ENCODE measurements at places on chromosomes 11 and 22.

GRCh38 chr11:124656774-124657630 lies 16.5 kb downstream of the SIAE start:
- no peak for DNase-seq

GRCh38 chr11:3835751-3836150 lies 5.0 kb downstream of the RHOG start:
- DNase-seq: no peak

DNA sequence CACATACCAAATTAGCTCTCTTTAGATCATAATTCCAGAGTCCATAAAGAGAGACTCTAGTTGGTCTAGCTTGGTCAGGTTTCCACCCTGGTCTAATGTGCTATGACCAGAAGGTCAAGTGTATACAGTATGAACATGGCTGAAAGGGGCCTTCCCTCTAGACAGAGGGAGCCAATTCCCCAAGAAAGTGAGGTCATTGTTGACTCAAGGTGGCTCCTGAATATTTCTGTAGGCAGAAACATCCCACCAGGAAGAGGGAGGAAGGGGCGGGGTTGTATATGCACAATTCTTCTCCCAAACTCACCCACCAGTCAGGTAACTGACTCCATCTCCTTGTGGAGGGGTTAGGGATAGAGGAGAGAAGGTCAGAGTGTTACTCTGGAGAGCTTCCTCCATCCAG lies 281.8 kb upstream of the PLET1 start:
- DNase-seq: no peak

GRCh38 chr22:39514373-39514973 lies 5.9 kb upstream of the ATF4 start:
- no peak for DNase-seq

DNA sequence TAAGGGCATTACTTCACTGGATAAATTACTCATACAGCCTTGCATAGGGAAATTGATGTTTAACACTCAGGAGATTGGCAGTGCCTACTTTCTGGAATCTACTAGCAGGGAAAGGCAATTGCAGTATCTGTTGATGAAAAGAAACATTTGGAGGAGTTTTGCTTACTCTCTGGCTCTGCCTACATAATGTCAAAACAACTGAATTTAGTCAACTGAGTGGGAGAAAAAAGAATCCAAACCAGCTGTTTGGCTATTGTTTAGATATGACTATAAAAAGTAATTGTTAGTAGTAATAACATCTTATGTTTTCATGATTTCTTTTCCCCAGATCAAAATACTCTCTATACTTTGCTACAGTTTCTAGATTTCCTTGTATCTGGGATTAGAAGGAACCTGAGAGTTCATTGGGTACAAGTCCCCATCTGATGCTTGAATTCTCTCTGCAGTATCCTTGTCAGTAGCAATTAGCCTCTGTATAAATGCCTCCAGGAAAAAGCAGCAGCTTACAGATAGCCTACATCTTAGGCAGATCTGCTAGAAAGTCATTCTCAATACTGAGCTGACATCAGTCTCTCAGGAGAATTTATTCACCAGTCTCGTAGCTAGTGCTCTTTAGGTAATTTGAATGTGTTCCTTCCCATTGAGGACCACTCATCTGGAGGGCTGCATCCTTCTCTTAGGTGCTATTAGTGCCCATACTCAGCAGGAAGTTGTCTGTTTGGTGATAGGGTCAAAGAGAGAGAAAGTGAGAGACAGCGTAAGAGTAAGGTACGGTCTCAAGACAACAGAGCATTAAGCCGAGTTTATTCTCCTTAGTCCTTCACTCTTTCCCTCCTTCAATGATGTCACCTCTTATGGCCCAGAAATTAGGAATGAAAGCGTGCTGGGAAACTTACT lies 185.9 kb upstream of the CCDC90B start:
- DNase-seq: no peak

- DNase-seq: no peak
These were observed 11.0 kb upstream of the CATSPER1 start for GRCh38 chr11:66037327-66037726.

DNA sequence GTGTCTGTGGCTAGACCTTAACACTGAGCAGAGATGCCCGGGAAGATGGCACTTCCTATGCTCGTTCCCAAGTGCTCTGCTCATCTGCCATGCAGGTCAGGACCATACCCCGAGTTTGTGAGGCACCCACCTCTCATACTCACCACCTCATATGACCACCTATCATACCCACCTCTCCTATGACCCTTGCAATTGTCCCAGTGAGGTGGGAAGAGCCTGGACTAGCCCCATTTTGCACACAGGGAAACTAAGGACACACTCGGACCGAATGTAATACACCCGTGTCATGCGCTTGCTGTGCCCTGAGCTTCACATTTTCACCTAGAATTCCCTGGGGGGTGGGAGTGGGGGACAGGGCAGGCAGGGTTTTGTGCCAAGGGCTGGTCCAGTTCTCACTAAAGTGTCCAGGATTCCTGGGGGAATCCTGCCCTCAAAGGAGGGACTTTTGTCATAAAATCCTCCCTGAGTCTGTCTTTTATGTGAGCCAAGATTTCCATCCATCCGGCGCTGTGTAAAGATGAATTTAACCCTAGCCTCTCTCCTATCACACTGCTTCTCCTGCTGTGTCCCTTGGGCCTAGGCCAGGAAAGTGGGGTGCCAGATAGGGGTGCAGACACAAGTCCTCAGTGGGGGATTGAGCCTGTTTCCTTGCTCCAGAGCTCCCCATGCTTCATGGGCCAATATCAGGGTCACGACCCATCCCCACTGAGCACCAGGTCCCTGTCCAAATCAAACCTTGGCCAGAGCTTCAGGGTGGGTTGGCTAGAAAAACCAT lies 20.0 kb downstream of the TPBGL start:
- no peak for DNase-seq

GRCh38 chr11:74453373-74453975 lies 13.9 kb downstream of the KCNE3 start:
- DNase-seq: peak; percentile 14

- no peak for DNase-seq
These were observed 707.5 kb upstream of the LUZP2 start for GRCh38 chr11:23789200-23789853.

- no peak for DNase-seq
These were observed 17.2 kb downstream of the LINC01488 start for GRCh38 chr11:69498614-69499175.

DNA sequence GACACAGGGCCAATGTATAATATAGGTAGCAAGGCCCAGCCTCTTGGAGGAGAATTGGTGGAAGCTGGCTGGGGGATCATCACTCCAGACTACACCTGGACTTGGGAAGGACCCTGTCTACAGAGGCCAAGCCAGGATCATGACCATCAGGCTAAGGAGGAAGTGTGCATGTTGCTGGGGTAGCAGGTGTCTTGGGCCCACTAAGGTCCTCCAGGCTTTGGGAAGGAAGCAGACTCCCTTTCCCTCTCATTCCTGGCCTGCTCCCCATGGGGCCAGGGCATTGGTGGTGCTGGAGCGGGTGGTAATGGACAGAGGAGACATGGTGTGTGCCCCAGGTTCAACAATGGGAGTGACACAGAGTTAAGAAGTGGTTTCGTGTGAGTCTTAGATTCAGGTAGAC lies 16.0 kb upstream of the TUB start:
- no peak for DNase-seq

- DNase-seq: no peak
These were observed 30.0 kb upstream of the ME3 start for GRCh38 chr11:86702220-86702983.

DNA sequence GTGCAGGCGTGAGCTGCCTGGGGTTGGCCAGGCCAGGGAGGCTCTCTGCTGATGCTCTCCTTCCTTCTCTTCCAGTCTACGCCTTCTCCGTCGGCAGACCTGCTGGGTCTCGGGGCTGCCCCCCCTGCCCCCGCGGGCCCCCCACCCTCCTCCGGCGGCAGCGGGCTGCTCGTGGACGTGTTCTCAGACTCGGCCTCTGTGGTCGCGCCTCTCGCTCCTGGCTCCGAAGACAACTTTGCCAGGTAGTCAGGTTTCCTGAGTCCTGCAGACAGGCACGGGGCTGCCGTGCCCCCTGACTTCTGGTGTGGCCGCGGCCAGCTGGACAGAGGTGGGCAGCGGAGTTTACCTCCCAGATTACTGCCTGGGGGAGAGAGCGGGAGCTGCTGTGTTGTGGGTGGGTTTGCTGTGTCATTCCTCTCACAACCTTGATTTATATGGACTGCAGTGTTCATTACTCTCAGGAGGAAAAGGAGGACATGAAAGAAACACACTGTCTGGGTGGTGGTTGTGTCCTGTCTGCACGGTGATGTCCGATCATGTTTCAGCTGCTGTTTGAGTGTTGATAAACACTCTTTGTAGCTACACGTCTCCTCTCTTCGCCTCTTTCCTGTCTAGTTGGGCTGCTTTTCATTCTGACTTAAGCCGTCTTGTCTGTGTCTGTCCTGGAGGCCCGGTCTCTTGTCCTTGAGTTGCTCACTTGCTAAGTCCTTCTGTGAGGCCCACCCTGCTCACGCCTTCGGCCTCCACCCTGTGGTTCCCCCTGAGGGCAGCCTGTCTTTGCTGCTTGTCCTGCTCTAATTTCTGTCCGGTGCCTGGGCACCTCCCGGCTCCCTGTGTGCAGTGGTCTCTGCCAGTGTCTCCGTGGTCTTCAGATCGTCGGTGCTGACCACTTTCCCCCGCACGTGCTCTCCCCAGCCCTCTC lies 35.9 kb downstream of the MUC6 start:
- no peak for DNase-seq

DNA sequence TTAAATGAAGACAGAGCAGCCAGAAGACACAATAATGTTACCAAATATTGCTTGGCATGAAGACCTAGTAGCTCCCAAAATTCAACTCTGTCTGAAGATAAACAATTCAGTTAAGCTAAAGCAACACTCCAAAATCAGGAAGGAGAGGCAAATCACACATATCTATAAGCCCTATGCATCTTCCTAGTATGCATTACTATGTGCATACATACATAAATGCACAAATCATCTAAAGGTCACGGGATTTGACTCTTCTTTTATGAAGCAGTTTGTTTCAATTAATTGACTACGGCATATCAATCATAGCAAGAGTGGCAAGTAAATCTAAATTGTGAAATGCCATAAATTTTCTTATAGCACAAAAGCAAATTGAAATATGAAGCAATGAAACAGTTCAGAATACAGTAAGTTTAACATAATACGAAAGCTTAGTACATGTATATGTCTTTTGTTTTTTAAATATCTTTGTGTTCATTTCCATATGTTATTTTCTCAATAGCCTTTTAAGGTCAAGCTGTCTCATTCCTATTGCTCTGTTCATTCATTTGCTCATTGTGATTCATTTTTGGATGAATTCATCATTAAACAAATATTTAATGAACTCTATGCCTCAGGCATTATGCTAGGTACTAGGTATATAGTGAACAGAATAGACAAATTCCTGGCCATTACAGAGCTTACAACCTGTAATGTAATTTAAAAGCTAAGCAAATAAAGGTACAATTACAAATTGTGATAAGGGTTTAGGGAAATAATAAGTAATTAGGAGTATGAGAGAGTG lies 540.5 kb downstream of the DLG2 start:
- DNase-seq: no peak

GRCh38 chr11:99432677-99433076 lies 411.9 kb downstream of the CNTN5 start:
- DNase-seq: no peak

GRCh38 chr11:33065445-33066178 lies 26.2 kb downstream of the TCP11L1 start:
- DNase-seq: peak; percentile 55

- DNase-seq: no peak
These were observed 99.0 kb downstream of the NECTIN1 start for GRCh38 chr11:119629834-119630624.

DNA sequence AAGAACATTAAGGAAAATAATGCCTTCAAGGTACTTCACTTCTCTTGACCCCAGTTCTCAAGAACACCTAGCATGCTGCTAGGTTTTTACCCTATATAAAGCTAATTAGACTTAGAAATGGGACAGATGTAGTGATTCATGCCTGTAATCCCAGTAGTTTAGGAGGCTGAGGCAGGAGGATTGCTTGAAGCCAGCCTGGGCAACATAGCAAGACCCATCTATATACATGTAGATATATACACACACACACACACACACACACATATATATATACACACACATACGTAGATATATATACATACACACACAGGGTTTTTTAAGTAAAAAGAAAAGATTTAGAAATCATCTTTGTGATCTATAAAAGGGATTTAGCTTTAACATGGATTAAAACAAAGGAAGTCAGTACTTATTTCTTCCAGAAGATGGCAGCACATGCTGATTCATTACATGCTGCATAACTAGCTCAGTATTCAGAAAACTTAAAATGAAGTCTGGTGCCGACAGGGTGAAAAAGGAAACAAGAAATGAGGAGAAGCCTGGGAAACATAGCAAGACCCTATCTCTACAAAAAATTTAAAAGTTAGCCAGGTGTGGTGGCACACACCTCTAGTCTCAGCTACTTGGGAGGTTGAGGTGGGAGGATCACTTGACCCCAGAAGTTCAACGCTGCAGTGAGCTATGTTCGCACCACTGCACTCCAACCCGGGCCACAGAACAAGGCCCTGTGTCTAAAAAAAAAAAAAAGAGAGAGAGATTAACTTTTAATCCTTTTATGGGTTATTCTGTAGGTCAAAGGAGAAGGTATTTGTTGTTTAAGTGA lies 28.5 kb upstream of the RBX1 start:
- no peak for DNase-seq

GRCh38 chr11:19677381-19678080 lies 35.1 kb upstream of the NAV2 start:
- no peak for DNase-seq

GRCh38 chr11:115500547-115501501 lies 3.4 kb downstream of the CADM1 start:
- DNase-seq: no peak

- no peak for DNase-seq
These were observed 289.9 kb downstream of the GUCY1A2 start for GRCh38 chr11:106728379-106728778.

DNA sequence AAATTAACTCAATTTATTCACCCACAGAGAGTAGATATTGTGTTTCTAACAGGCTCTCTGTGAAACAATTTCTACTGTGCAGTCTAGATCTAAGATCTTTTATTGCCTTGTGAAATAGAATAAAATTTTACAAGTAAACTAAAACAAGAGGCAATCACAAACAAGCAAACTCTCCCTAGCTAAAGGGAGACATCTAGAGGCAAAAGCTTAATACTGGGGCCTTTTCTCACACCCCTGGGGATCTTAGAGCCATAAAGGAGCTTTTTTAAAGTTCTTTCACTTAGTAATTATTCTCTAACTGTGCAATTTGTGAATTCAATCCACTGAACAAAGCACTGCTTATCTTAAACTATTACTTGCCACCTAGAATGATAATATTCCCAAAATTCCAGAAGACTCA lies 19.7 kb downstream of the ALG9 start:
- no peak for DNase-seq
